ENCODE measurements at places on chromosomes 5 and 9. TPM values are rescaled to one million over a fixed set of nuclear protein-coding genes. Genes with fewer than 3 reads are reported as not detected.

DNA sequence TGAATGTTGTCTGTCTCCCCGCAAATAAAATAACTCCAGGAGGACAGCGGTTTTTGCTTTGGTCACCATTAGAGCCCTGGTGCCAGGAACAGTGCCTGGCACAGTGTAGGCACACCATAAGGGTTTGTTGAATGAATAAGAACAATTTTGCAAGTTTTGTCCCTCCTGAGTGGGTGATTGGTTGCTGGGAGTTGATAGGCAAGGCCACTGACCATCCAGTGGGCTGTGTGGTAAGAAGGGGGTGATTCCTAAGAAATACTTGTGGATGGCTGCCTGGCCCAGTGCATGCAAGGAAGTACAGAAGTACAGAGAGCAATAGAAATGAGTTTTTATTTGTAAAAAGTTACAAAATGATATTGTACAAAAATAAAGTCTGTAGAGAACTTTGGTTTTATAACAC, 27.5 kb downstream of the GDNF start:
- DNase-seq, result no peak

DNA sequence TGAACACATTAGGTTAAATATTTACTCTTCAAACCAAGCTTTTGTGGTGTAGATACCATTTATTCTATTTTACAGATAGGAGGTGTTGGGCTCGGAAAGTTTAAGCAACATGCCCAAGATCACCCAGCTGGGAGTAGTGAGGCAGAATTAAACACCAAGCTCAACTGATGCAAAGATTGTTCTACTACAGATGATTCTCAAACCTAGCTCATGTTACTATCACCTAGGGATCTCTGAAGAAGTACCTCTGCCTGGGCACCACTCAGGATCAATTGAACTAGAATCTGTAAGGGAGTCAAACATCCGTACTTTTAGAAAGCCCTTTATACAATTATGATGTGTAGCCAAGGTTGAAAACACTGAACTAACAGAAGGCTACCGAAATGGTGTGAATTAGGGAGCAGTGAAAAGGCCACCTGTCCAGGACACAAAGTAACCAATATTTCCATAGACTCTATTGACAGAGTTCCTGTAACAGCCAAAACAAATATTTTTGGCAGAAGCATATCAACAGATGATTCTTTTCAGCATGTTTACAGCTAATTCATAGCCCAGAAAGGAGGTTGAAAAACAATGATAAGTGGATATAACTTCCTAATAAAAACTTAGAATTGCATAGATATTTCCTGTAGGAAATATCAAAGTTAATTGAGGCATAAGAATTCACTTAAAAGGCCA, 158.5 kb upstream of the PTGER4 start:
- DNase-seq, result no peak

- no peak for DNase-seq
Observed at GRCh38 chr9:107487521-107488374, 1.8 kb downstream of the KLF4 start.

DNA sequence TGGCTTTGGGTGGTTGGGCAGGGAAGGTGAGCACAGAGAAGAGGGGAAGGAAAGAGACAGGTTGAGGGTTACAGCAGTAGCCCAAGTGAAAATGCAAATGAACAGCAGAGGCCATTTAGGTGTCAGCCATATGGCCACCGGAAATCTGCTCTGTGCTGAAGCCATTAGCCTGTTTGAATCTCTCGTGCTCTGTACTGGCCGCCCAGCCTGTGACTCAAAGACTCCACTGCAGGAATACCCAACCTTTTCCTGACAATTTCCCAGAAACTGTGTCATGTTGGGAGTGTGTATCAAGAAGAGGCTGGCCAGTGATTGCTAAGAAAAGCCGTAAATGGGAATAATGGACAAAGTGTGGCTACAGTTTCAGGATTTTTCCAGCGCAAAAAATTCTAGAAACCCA, 35.9 kb upstream of the RAI14 start:
- no peak for DNase-seq

DNA sequence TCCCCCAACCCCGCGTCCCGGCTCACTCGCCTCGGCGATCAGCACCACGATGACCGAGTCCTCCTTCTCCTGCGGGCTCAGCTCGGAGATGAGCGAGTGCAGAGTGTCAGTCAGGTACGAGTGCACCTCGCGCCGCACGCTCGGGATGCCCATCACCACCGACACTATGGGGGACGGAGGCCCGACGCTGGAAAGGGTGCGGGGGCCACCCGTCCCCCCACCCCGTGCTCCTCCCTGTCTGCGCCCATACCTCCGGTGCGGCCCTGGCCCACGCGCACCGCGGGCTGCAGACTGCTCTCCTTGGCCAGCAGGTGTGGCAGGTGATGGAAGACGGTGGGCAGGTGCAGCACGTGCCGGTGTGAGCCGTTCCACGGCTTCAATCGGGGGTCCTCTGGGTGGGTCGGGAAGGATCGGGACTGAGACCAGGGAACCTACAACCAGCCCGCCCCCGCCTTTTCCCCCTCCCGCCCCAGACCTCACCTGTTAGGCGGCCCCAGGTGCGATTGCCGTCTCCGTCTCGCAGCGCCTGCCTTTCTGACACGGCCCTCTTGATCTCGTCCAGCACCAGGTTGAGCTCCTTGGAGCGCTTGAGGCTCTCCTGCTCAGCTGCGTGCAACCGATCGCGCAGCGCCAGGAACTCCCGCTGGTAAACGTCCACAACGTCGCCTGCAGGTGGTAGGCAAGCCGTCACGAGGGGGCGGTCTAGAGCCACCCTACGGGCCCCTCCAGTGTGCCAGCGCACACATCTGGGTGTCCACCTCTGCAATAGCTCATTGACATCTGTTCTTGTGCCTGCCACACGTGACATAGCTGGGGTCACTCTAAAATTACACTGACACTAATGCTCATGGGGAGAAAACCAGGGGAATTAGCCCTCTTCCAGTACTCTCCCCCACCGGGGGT, 5.1 kb downstream of the MGAT4B start:
- DNase-seq, result peak; percentile 75

- no peak for DNase-seq
Observed at GRCh38 chr5:43121913-43122484, 1.3 kb downstream of the ZNF131 start.

DNA sequence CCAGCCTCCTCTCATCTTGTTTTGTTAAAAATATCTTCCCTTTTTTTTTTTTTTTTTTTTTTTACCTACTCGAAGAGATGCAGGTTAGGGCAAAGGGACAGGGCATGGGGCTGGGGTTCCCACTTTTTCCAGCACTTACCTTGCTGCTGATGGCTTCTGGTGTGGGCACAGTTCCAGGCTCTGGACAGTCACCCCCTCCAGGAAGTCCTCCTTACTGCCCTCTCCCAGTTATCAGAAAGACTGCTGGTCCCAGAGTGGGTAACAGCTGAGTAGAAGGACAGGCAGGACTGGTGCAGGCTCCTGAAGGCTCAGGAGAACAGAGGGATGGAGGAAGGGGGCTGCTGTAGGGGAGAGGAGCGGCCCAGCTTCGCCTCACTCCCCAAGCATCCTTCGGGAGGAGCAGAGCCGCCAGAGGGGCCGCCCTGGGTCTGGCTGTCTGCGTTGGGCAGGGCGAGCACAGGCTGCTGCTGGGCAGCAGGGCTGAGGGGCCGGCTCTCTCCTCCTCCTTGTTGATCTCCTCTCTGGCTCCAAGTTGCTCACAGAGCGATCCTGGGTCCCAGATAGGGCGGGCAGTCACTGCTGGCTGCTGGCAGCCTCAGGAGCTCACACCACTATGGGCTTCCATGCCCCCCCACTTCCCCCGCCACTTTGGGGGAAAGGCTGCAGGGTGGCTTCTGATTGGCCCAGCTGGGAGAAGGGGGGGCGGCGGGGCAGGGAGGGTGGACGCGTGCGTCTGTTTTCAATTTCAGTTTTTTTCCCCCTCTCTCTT, at the start of gene PDGFRB:
Gene PDGFRB (minus strand): TSS at position 588 of the 769 bp plus-strand sequence. CDS start 18,798 bp downstream, outside the sequence.
- DNase-seq, result peak; percentile 49

DNA sequence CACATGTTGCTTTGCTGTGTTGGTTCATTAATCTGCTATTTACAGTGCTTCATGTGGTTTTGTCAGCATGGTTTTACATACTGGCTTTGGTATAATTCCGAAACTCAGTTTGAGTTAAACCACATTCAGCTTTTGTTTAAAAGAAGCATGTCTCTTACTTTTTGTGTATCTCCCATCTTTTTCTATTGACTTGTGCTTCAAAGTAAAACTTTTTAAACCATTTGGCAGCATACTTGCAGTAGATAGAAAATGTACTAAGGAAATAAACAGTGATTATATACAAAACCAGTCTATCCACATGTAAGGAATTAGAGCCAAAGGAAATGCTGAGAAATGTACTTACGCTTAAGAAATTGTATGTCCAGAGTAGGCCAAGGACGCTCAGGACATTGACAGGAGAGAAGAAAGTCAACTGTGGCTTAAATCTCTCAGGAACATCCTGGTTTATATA, 286.9 kb downstream of the ARHGEF28 start:
- DNase-seq, result no peak

DNA sequence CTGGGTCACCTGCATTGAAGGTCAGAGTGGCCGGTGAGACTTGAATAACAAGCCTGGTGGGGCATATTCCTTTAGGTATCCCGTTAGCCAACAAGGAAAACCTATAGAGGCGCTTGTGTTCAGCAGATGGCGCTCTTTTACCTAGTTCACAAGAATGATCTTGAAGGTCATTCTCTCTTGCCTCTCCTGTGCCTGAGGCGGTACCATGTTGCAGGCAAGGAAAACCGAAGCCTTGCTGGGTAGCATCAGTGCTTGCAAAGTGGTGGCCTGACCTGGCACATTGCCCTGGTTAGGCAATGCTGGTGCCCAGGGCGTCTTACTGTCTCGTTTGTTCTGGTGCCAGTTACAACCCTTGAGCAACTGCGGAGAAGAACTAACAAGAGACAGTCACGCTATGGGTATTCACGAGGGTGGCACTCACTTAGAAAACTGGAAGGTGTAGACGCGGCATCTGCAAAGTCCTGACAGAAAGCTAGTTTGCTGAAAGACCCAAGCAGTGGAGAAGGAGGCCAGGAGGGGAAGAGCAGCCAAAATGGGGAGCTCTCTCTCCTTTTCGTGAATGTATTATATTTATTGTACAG, 56.7 kb downstream of the AOPEP start:
- peak; percentile 68 for DNase-seq

- no peak for DNase-seq
Observed at GRCh38 chr9:40926404-40927259, 201.8 kb downstream of the FOXD4L6 start.

GRCh38 chr5:150632305-150633160, 7.9 kb upstream of the SYNPO start:
- no peak for DNase-seq

DNA sequence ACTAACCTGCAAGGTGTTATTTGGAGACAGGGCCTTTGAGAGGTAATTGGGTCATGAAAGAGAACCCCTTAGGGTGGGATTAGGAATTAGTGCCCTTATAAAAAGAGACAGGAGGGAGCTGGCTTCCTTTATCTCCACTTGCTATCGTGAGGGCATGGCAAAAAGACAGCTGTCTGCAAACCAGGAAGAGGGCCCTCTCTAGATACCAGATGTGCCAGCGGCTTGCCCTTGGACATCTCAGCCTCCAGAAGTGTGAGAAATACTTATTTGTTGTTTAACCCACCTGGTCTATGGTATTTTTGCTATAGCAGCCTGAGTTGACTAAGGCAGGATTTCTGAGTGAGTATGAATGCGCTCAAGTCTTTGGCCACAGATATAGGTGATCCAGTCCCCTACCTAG, 978 bp upstream of the RGS14 start:
- DNase-seq, result no peak

GRCh38 chr5:168023191-168023590, 268.3 kb upstream of the WWC1 start:
- DNase-seq, result peak; percentile 74

GRCh38 chr9:114083666-114084065, 5.6 kb upstream of the AMBP start:
- DNase-seq, result no peak

GRCh38 chr9:134676361-134676760, 34.8 kb downstream of the COL5A1 start:
- DNase-seq, result no peak

DNA sequence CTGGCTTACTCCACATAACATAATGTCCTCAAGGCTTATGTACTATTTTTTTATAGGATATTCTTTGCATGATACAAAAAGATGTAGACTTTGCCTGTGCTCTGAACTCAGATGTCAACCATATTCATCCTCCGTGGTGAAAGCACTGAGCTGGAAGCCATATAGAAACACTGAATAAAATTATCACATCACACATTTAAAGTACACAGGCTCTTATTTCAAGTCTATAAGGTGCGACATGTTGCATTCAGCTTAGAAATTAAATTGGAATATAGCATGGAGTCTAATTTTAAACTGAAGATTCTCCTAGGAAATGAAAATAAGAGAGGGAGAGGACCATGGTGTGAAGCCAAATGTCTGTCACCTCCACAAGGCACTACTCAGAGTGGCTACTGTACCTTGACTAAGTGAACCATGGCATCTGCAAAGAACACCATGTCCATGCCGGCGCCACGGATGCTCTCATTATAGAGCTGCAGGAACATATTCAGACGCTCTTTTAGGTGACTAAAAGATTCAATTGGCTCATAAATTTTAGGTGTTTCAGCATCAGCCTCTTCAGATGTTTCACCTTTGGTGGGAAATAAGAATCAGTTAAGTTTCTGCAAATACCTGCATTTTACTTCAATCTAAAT, 158.6 kb downstream of the DNAH5 start:
- no peak for DNase-seq

DNA sequence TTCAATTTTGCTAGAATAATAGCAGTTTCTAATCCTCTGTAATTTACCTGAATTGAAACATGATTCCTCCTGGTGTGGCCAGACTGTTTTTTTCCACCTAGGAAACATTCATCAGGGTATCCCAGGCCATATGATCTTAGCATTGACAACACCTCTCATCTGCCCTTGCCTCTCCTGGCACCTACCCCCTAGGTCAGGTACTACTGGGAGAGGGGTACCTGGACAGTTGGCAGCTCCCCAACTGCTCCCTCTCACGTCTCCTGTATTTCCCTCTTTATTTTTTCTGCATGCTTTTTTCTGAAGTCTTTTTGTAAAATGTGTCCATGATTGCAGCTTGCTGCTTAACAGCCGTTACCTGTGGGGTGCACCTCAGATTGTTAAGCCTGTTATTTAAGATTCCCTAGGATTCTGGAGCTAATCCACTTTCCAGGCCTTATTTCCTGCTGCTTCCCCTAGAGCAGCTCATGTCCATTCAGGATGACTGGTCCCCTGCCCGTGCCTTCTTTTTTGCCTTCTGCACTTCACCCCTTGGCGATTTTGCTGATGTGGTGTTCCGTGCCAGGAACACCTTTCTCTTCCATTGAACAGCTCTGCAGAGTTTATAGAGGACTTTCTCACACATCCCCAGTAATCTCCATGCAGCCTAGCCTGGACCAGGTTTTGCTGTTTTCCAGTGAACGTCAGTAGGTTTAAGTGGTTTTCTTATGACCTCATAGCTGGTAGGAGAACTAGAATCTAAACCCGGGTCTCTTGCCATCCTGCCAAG, 33.6 kb downstream of the SNX30 start:
- DNase-seq, result no peak

GRCh38 chr9:136437430-136437829, 2.2 kb downstream of the INPP5E start:
- DNase-seq, result no peak

Gene FOXI1
- total RNA-seq, result not detected

Gene RARS1
- total RNA-seq, result 64.6 TPM

Gene PGM5
- 2.2 TPM for total RNA-seq

Gene BTNL3
- not detected for total RNA-seq

Gene TEX48
- not detected for total RNA-seq

Gene SLC27A4
- total RNA-seq, result 46.6 TPM

Gene PCDHGA6
- total RNA-seq, result 10.0 TPM

Gene CLPTM1L
- 49.3 TPM for total RNA-seq
